Left forelimb (tissue), 1 donor: ENCODE measurements at places on chromosomes 7 and 10.

DNA sequence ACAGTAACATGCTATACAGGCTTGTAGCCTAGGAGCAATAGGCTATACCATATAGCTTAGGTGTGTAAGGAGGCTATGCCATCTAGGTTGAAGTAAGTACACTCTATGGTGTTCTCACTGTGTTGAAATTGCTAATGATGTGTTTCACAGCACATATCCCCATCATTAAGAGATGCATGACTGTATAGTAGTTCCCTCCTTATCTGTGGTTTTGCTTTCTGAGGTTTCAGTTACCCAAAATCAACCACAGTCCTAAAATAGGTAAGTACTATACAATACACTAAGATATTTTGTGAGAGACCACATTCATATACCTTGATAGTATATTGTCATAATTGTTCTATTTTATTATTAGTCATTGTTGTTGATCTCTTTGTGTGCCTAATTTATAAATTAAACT lies 12.7 kb downstream of the FZD1 start:
- DNase-seq = no peak

DNA sequence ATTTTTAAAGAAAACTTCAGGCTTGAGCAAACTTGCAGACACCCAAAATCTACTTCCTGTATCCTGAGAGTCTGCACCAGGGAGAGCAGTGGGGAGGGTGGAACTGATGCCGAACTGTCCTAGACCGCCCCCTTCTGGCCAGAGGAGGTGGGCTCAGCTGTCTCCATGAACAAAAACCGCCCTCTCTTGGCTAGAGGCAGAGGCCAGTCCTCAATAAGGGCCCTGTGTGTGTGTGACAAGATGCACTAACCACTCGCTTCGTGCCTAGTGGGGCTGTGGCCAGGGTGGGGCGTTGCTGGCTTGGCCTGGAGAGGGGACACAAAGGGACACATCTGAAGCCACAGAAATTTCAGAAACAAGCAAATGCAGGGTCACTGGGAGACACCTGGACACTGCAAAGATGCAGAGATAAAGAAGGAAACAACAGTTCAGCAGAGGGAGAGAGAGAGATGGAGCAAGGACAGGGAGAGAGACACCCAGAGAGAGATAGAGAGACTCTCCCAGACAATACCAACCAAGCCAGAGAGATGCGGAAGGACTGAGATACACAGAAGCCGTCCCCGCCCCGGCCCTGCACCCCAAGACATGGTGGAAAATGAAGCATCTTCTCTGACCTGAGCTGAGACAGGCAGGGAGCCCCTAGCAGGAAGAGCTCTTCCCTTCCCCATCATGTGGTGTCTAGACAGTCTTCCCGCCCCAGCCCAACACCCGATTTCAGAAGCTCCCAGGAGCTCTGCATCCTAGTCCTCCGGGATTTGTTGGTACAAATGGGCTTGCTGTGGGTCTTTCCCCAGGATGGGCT lies 22.7 kb upstream of the FXYD4 start:
- peak; percentile 83 for DNase-seq

DNA sequence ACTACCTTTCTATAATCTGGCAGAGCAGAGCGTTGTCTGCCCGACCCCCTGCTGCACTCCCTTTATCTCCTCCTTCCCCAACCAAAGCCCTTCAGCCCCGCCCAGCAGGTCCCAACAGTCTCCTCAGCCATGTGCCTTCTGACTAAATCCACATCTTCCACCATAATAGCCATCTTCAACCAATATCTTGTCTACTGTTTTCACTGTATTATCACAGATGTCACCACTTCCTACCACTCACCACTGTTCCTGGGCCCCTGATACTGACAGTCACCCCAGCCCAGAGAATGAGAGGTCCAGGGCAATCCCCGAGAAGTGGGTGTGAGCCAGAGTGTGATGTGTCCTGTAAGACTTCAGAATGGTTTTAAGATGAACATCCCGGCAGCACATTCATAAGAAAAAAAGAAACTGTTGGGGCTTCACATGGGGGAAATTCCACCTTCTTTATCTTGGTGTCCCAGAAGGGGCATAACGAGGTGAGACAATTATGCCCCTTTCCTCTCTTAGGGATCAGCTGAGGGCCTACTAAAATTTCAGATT lies 25.3 kb downstream of the CCDC6 start:
- no peak for DNase-seq

DNA sequence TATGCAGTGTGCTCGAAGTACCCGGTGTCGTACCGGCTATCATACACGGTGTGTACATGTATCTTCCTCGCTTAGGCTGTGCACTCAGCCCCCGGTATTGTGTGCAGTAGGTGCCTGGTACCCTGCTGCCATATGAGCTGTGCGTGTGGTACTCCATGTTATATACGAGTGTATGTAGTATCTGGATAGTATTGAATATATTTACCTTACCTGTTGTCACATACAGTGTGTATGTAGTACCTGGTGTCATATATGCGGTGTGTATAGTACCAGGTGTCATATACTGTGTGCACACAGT lies 1.2 kb downstream of the ZMYND11 start:
- no peak for DNase-seq

GRCh38 chr7:6654113-6654841 lies 17.2 kb downstream of the ZNF316 start:
- peak; percentile 56 for DNase-seq

GRCh38 chr10:43407148-43407575 lies 1.8 kb downstream of the HNRNPF start:
- peak; percentile 85 for DNase-seq

DNA sequence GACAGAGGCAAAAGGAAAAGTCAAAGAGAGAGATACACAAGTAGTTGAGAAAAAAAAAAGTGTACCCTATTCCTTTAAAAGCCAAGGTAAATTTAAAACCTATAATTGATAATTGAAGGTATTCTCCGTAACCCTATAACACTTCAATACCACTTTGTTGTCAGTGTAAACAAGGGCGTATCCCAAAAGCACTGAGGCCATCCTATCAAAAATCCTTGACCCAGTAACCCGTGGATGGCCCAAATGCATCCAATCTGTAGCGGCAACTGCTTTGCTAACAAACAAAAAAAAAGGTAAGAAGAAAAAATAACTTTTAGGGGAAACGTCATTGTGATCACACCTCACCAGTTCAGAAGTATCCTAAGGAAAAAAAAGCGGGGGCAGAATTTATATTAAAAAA lies 5.1 kb upstream of the NAPEPLD start:
- DNase-seq = no peak

GRCh38 chr7:129492391-129492790 lies 9.9 kb upstream of the SMKR1 start:
- DNase-seq = no peak

- DNase-seq = no peak
Measured at GRCh38 chr10:112071596-112072133, 111.9 kb downstream of the GPAM start.

- no peak for DNase-seq
Measured at GRCh38 chr10:93462881-93463280, 19.3 kb downstream of the MYOF start.

DNA sequence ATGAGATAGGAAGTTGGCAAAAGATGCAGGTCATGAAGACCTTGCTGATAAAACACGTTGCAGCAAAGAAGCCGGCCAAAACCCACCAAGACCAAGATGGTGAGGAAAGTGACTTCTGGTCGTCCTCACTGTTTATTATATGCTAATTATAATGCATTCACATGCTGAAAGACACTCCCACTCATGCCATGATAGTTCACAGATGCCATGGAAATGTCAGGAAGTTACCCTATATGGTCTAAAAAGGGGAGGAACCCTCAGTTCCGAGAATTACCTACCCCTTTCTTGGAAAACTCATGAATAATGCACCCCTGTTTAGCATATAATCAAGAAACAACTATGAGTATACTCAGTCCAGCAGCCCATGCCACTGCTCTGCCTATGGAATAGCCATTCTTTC lies 202.4 kb upstream of the GRB10 start:
- DNase-seq = no peak

GRCh38 chr10:131391936-131392335 lies 80.4 kb upstream of the TCERG1L start:
- no peak for DNase-seq

- no peak for DNase-seq
Measured at GRCh38 chr7:134900166-134900982, 85.9 kb upstream of the AGBL3 start.

DNA sequence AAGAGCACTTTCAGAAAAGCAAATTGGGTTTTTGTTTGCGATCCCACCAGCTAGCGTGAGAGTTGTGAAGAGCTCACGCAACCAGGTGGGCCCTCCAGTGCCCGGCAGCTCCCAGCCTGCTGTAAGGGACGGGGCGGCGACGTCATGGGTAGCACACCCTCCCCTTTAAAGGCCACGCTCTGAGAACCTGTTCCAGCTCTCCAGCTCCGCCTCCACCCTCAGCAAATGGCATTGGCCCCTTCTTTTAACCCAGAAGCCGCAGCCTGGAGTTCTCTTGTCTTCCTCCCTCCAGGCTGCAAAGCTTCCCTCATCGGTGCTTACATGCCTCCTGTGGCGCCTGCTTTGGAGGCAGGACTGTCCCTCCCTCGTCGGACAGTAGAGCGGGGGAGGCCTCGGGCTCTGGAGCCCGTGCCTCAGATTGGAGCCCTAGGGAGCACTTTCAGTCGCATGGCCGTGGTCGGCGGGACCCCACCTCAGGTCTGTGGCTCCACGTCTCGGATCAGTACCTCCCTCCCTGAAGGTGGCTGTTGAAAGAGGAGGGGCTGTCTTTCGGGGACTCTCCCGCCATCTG lies 32.9 kb downstream of the WIPI2 start:
- DNase-seq = no peak

DNA sequence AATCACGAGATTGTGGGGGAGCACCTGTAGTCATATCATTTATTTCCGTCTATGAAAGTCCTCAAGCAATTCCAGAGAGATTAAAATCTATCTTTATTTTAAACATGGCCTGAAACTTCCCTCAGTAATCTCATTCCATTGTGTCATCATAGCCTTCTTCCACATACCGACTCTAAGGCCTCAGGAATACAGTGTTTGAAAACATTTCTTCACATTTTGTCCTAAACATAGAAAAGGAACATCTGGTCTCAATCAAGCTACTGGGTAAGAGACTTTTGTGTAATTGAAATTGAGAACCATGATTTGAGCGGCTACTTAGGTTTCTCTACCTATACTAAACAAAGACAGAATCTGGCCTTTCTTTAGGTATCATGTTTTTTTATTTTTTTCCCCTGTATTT lies 78.0 kb upstream of the ELMO1 start:
- no peak for DNase-seq

DNA sequence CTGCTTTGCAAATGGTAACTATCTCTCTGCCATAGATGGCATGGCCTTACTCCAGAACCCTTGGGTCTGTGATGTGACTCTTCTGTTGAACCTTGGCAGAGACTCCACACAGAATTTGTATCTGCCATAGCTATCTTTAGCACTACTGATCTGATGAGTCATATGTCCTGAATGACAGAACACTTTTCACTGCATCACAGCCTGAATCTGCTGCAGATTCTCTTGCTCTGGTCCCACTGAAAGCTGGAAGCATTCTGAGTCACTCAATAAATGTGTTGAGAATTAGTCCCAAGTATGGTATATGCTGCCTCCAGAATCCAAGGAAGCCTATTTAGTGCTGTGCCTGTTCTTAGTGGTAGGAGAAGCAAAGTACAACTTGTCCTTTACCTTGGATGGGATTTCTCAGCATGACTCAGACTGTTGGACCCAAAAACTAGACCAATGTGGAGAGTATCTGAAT lies 39.5 kb upstream of the ANKRD1 start:
- no peak for DNase-seq

DNA sequence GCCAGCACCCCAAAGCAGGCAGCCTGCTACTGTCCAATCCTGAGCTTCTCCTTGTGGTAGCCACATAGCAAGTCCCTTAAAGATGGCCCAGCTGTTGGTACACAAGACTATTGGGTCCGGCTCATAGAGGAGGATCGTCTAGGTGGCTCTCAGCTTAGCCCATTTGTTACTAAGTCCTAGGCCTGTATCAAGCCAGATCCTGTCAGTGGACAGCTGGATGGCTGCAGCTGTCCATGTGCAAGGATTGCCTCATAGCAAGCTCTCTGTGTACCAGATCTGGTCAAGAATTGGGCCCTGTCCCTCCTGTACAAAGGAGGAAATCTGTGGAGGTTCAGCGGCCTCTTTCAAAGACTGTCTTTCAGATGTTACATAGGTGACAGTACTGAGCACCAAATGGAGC lies 12.2 kb upstream of the TMEM168 start:
- DNase-seq = no peak

GRCh38 chr7:91299952-91300775 lies 35.9 kb downstream of the FZD1 start:
- DNase-seq = no peak
